ENCODE measurements at places on chromosomes 4 and X.

GRCh38 chrX:94961730-94962129 lies 1287.7 kb downstream of the FAM133A start:
- no peak overlapping the region for H3K4me3 ChIP-seq
- no peaks in the 10 kb centered on the region for H3K4me1 ChIP-seq
- DNase-seq = no peak

DNA sequence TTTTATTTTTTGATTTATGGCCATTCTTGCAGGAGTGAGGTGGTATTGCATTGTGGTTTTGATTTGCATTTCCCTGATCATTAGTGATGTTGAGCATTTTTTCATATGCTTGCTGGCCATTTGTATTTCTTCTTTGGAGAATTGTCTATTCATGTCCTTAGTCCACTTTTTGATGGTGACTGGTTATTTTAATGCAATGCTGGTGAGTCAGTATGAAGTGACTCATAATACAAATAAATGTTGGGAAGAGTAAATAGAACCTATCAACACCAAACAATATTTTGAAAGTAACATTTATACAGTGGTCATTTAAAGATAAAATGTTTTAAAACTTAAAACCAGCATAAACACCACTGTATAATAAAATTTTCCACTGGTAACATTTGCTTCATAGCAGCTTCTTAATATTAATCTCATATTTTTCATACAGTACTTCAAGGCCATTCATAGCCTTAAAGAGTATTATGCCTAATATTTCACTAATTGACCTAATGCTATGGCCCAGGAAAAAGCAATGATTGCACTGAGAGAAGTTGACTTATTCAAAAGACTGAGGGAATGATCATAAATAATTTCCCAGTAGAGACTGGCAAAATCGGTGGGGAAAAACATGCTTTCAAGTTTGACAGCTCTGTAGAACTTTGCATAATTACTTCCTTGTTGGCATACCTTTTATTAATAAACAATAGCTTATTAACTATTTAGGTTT lies 33.9 kb downstream of the CASK start:
- no peak for DNase-seq
- H3K4me3 ChIP-seq = no peak overlapping the region
- no peaks in the 10 kb centered on the region for H3K36me3 ChIP-seq
- H3K4me1 ChIP-seq = no peaks in the 10 kb centered on the region
- H3K27ac ChIP-seq = no peak overlapping the region
- no peaks in the 10 kb centered on the region for H3K27me3 ChIP-seq

- no peak overlapping the region for H3K27ac ChIP-seq
- no peaks in the 10 kb centered on the region for H3K27me3 ChIP-seq
- no peak for DNase-seq
- no peak overlapping the region for H3K4me3 ChIP-seq
- no peaks in the 10 kb centered on the region for H3K4me1 ChIP-seq
Observed at GRCh38 chrX:78029663-78030062, 60.2 kb upstream of the PGAM4 start.

DNA sequence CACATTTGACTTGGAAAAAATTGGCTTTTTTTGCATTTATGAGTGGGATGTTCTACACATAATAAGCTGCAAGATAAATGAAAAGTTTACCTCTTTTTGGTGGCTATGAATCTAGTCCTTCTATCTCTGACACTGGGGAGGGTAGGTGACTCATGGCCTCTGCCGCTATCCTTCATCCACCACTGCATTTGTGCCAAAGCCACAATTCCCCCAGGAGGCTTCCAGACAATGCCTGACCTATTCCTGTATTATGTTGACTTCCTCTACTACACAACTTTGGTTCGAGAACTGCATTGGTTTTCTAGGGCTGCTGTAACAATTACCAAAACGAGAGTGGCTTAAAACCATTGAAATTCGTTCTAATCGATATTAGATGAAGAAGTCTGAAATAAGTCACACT lies 245.6 kb downstream of the TRAM1L1 start:
- H3K4me3 ChIP-seq = no peak overlapping the region
- H3K27ac ChIP-seq = no peak overlapping the region
- no peaks in the 10 kb centered on the region for H3K4me1 ChIP-seq
- no peaks in the 10 kb centered on the region for H3K27me3 ChIP-seq
- no peak for DNase-seq
- no peaks in the 10 kb centered on the region for H3K36me3 ChIP-seq

GRCh38 chr4:72591547-72592454 lies 22.8 kb upstream of the ADAMTS3 start:
- no peaks in the 10 kb centered on the region for H3K36me3 ChIP-seq
- no peaks in the 10 kb centered on the region for H3K4me1 ChIP-seq
- H3K27me3 ChIP-seq = no peaks in the 10 kb centered on the region
- H3K4me3 ChIP-seq = no peak overlapping the region
- no peak for DNase-seq

DNA sequence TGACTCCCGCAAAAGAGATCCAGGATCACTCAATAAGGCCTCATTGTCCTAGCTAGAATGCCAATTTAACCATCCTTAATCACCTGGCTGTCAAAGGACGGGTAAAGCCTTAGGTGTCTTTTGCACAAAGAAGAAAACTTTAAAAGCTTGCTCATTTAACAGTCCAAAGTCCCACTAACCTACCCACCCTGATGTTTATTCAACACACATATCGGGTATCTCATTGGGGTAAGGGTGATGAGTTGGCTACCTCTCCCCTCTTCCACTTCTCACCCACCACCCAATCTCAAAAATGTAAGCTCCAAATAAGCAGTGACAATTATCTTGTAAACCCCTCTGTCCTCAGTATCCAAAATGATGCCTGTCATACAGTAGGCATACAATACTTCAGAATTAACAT lies 988 bp upstream of the SRD5A3 start:
- no peak overlapping the region for H3K27ac ChIP-seq
- no peaks in the 10 kb centered on the region for H3K27me3 ChIP-seq
- peaks cover 6% of the 10 kb centered on the region for H3K4me1 ChIP-seq
- DNase-seq = no peak

DNA sequence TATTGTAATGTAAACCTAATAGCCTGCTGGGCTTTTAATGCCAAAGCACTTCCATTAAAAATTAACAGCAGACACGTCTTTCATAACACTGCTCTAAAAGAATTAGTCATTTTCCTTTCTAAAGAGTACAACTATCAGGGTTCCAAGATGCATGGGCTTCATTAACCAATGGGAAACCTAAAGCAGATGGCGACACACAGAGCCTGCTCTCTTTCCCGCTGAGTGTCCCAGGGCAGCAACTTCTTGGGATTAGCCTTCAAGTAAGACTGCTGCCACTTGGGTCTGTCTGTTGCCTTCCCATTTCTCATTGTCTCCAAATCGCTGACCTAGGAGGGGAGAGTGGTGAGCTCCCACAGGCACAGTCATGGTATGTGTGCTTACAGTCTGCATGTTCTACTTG lies 14.0 kb upstream of the PHKA2 start:
- no peak for DNase-seq
- no peak overlapping the region for H3K4me3 ChIP-seq
- H3K27ac ChIP-seq = no peak overlapping the region
- H3K4me1 ChIP-seq = no peaks in the 10 kb centered on the region

GRCh38 chr4:126800575-126801141 lies 832.1 kb upstream of the INTU start:
- no peak overlapping the region for H3K4me3 ChIP-seq
- no peak for DNase-seq
- no peaks in the 10 kb centered on the region for H3K36me3 ChIP-seq
- no peaks in the 10 kb centered on the region for H3K4me1 ChIP-seq

GRCh38 chr4:110675426-110675825 lies 52.5 kb upstream of the PITX2 start:
- no peaks in the 10 kb centered on the region for H3K4me1 ChIP-seq
- H3K27me3 ChIP-seq = no peaks in the 10 kb centered on the region
- H3K36me3 ChIP-seq = no peaks in the 10 kb centered on the region
- H3K27ac ChIP-seq = no peak overlapping the region
- H3K4me3 ChIP-seq = no peak overlapping the region
- DNase-seq = no peak

- no peaks in the 10 kb centered on the region for H3K4me1 ChIP-seq
- no peak overlapping the region for H3K27ac ChIP-seq
- no peak for DNase-seq
Observed at GRCh38 chrX:149131774-149132173, 373.3 kb downstream of the IDS start.

- H3K27ac ChIP-seq = no peak overlapping the region
- peaks cover 5% of the 10 kb centered on the region for H3K27me3 ChIP-seq
- no peaks in the 10 kb centered on the region for H3K4me1 ChIP-seq
- H3K4me3 ChIP-seq = peak overlapping the region; percentile 49
- H3K36me3 ChIP-seq = no peaks in the 10 kb centered on the region
Observed at GRCh38 chrX:54358424-54359211, 772 bp upstream of the WNK3 start.

GRCh38 chr4:78324625-78325024 lies 226.9 kb upstream of the ANXA3 start:
- H3K4me1 ChIP-seq = no peaks in the 10 kb centered on the region
- no peak overlapping the region for H3K4me3 ChIP-seq
- no peak overlapping the region for H3K27ac ChIP-seq
- H3K27me3 ChIP-seq = peaks cover 5% of the 10 kb centered on the region
- DNase-seq = no peak

DNA sequence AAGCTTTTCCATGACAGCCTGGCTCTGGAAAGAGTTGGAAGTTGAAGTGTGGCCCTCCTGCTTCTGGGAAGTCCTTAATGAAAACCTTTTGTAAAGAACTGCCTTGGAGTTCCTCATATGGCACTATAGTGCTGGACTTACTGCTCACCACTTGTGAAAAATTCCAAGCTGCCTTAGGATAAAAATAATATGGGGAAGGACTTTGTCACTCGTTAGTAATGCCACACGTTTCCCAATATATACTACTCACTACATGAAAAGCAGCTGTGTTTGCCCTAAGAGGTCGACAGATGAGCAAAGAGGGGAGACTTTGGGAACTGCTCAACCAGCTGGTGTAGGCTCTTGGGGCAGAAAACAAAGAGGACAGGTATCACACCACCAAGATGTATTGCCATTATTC lies 11.7 kb downstream of the OPHN1 start:
- no peaks in the 10 kb centered on the region for H3K4me1 ChIP-seq
- no peak for DNase-seq
- no peaks in the 10 kb centered on the region for H3K36me3 ChIP-seq
- no peaks in the 10 kb centered on the region for H3K27me3 ChIP-seq
- no peak overlapping the region for H3K4me3 ChIP-seq

GRCh38 chr4:39233114-39233513 lies 50.8 kb downstream of the WDR19 start:
- DNase-seq = no peak
- H3K36me3 ChIP-seq = no peaks in the 10 kb centered on the region
- no peaks in the 10 kb centered on the region for H3K27me3 ChIP-seq
- H3K4me3 ChIP-seq = no peak overlapping the region

GRCh38 chrX:16822723-16823122 lies 36.5 kb downstream of the TXLNG start:
- no peaks in the 10 kb centered on the region for H3K27me3 ChIP-seq
- H3K4me1 ChIP-seq = no peaks in the 10 kb centered on the region
- no peak for DNase-seq
- H3K27ac ChIP-seq = no peak overlapping the region
- H3K36me3 ChIP-seq = peaks cover 28% of the 10 kb centered on the region

DNA sequence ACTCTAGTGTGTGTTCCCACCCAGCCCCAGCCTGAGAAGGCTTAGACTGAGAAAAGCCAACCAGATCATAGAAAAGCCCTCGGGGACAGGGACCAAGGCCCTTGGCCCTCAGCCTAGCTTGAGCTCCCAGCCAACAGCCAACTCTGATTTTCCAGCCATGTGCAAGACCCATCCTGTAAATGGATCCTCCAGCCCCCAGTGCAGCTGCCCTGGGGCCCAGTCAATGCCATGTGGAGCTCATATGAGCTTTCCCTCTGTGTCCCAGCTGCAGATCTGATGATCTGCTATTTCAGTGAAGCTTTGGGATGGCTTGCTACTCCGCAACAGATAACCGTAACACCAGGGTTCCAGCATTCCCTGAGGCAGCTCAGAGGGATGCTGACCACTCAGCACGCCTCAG lies 40.5 kb upstream of the CDKN2AIP start:
- no peak overlapping the region for H3K27ac ChIP-seq
- H3K27me3 ChIP-seq = no peaks in the 10 kb centered on the region
- no peak for DNase-seq
- H3K4me1 ChIP-seq = no peaks in the 10 kb centered on the region

- no peak for DNase-seq
- H3K4me1 ChIP-seq = no peaks in the 10 kb centered on the region
- H3K27me3 ChIP-seq = no peaks in the 10 kb centered on the region
- H3K4me3 ChIP-seq = no peak overlapping the region
Observed at GRCh38 chrX:150225266-150225665, 137.9 kb upstream of the MAMLD1 start.

GRCh38 chr4:54683616-54684346 lies 26.0 kb downstream of the KIT start:
- no peaks in the 10 kb centered on the region for H3K36me3 ChIP-seq
- H3K4me1 ChIP-seq = no peaks in the 10 kb centered on the region
- no peak for DNase-seq
- no peak overlapping the region for H3K4me3 ChIP-seq
- no peaks in the 10 kb centered on the region for H3K27me3 ChIP-seq

DNA sequence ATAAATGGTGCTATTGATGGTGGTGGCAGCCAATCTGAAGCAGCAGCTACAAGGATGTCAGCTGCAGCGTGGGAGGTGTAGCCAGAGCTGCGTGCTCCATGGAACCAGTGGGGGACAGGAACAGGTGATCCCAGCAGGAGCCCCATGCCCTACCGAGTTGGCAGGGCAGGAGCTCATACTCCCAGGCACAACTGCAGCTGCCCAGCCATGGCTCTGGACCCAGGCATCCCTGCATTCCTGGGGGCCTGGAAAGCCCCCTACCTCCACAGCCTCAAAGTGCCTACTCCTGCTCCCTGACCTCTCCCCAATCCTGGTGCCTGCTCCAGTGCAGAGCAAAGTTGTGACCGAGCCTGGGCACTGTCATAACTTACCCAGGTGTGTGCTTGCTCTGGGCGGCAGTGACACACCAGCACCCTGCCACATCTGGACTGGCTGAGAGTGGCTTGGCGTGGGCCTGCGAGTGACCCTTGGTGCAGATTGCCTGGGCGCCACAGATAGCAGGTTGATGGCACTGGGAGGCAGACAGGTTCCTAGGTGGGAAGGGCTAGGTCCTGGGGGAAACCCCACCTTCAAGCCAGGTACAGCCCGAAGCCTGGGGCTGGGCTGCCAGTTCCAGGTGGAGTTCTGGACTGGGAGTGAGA lies 101.1 kb downstream of the DCAF12L2 start:
- no peaks in the 10 kb centered on the region for H3K36me3 ChIP-seq
- no peaks in the 10 kb centered on the region for H3K4me1 ChIP-seq
- H3K27me3 ChIP-seq = no peaks in the 10 kb centered on the region
- DNase-seq = no peak
- H3K4me3 ChIP-seq = no peak overlapping the region
- no peak overlapping the region for H3K27ac ChIP-seq
